ENCODE measurements at places on chromosomes 11 and 22.

- DNase-seq = no peak
These were observed 163.0 kb upstream of the SYT13 start for GRCh38 chr11:45449036-45449601.

DNA sequence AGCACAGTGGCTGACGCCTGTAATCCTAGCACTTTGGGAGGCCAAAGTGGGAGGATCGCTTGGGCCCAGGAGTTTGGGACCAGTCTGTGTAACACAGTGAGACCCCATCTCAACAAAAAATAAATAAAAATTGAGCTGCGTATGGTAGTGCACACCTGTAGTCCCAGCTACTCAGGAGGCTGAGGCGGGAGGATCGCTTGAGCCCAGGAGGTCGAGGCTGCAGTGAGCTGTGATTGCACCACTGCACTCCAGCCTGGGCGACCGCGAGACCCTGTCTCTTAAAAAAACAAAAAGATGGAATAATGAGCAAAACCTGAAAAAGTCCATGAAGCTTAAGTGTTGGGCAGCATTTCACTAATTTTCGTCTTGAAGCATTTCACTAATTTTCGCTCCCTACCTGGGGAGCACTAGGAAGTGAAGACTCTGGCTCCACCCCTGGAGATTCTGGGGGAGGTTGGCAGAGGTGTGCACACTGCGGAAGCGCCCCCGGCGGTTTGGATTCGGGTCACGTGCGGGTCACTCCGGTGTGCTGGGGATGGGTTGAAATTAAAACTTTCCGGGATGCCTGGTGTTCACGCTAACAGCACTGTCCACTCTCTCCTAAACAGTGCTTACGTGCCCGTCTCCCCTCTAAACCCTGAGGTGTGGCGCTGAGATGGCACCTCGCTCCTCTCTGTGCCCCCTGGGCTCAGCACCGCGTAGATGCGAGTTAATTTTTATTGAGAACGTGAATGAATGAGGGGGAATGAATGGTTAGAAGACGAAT is 906 bp upstream of the NAA40 start:
- DNase-seq = no peak

DNA sequence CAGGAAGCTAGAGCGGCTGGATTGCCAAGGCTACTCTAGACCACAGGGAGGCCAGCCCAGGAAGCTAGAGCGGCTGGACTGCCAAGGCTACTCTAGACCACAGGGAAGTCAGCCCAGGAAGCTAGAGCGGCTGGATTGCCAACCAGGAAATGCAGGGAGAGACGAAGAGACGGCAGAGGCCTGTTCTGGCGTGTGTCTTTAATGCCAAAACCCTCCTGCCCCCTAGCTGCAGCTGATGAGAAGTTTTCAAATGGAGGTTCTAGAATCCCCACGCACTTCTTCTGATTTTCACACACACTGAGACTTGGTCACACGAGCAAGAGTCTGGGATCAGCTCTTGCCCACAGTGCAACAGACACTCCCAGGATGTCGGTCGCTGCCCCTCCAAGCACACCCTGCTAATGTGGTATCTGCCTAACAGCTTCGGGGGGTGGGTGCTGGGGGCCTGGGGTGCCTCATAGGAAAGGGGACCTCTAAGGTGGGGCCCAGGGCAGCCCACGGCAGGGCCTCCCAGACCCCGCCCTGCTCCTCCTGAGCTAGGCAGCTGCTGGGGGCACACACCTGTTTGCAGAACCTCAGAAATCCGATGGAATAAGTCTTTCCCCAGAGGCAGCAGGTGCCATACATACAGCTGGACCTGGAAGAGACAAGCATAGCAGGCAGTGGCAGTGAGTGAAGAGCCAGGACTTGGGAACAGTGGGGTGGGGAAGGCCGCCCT is 28.5 kb downstream of the MAFF start:
- no peak for DNase-seq

GRCh38 chr11:78476066-78476465 is 58.4 kb upstream of the GAB2 start:
- DNase-seq = no peak

GRCh38 chr22:47094861-47095330 is 332.4 kb downstream of the TBC1D22A start:
- no peak for DNase-seq

GRCh38 chr11:62133328-62134065 is 9.7 kb downstream of the INCENP start:
- no peak for DNase-seq

DNA sequence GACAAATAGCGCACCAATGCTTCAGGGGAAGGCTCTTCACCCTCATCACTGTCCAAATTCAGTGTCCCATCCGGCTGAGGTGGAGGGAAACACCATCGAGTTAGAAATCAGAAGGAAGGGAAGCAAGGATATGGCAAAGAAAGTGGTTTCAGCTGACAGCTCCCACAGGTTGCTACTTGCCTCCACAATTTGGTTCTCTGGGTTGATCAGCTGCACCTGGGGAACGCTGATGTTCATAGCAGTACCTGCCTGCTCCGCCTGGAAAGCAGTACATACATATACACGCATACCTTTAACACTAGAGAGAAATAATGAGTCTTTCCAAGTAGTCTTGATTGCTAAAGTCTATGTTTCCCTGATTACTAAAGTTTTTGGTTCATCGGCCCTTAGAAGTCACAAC is 37.8 kb upstream of the APOA1 start:
- no peak for DNase-seq

- DNase-seq = no peak
These were observed 1.2 kb downstream of the P2RX3 start for GRCh38 chr11:57339328-57339727.

DNA sequence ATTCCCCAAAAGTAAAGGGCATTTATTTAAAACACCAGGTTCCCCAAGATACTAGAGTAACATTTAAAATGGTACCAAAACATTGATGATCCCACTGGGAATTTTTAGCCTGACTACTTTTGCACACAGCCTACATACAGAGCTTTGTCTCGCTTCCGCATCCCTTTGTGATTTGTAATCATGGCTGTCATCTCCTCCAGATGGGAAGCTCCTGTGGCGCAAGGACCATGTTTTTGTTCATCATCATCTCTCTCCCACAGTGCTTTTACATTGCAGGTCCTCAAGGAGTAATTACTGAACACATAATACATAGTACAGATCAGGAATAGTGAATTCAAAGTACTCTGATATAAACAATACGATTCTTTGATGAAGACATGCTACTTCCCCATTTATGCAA is 231.2 kb upstream of the MTNR1B start:
- no peak for DNase-seq

DNA sequence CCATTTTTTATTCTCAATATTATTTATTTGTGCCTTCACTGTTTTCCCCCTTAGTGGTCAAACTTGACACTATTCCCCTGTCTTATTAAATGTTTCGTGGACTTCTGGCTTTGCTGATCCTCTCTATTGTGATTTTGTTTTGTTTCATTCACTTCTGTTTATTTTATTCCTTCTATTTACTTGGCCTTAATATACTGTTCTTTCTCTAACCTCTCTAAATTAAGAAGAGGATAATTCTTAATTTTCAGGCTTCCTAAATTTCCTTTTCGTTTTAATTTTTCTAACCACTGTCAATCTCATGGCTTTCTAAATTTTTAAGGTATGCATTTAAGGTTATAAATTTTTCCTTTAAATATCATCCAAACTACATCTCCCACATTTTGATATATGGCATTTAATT is 83.0 kb upstream of the KCNQ1OT1 start:
- DNase-seq = no peak

DNA sequence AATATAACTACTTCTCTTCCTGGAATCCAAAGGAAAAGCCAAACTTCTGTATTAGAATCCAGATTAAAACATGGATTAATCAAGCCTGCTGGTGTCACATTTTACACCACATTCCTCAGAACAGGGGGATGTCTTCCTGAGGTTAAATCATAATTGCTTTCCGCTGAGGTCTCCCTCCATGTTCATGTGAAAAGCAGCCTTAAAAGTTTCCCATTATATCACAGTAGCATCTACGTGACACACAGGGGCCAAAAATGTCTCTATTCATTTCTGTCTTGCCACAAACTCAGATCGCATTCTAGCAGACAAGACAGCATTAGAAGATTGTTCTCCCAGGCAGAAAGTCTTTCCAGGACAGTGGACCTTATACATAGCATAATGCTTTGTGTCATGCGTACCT is 788.7 kb downstream of the OPCML start:
- DNase-seq = no peak

- DNase-seq = no peak
These were observed 91.6 kb upstream of the SLC22A12 start for GRCh38 chr11:64499261-64500004.

DNA sequence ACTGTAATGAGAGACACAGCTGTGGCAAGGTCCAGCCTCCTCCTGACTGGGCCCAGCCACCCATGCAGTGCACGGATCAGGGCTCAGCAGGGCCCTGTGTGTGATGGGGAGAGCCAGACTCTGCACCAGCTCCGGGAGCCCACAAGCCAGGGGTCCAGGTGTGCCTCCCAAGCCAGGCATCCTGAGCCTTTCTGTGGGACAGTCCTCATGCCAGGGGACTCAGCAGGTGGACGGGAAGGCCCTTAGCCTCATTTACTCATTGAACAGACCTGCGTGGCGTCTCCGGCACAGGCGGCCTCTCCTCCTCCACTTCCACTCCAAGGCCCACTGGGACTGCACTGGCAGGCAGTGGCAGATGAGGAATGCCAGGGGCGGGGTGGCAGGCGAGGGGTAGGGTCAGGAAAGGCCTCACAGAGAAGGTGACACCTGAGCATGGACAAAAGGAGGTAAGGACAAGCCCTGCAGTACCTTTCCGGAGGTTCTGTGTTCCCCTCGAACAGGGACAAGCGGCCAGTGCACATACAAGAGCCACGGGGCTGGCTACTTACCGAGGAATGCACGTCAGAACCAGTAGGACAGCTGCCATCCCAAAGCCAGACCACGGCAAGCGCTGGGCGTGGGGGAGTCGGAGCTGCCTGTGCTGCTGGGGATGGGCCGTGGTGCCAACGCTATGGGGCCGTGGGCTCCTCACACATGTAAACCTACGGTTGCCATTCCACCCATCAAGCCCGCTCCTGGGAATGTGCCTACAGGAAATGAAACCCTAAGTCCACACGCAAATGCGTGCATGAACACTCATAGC is 52.7 kb downstream of the IGF2 start:
- peak; percentile 26 for DNase-seq

DNA sequence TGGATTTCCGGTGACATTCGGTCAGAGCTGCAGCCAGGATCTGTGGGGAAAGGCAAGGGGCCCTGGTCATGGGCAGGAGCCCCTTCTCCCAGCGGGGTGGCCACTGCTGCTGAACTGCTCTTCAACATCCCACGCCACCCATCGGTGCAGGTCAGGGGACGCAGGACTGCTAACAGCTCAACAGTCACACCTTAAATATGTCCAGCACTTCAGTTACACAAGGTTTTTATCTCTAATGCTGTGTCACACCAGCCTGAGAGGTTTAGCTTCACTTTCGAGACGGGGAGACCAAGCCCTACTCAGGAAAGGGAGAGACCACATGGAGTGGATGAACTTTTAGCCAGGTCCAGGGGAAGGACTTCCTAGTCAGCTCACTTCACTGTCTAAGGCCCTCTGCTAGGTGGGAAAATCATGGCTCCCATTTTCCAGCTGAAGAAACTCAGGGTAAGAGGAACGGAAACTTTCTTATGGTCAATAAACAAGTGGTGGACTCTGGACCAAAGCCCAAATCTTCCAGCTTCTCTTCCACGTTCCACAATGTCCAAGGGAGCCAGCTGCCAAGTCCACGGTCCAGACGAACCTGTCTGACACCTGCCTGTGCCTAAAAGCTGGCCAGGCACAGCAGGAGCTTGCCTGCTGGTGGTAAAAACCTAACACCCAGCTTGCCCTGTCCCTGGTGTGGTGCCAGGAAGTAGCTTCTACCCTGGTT is 21.0 kb upstream of the CHADL start:
- no peak for DNase-seq

GRCh38 chr22:42937164-42937843 is 77.6 kb downstream of the PACSIN2 start:
- DNase-seq = no peak

- DNase-seq = no peak
These were observed 1120.5 kb upstream of the RAG2 start for GRCh38 chr11:37718431-37718999.

DNA sequence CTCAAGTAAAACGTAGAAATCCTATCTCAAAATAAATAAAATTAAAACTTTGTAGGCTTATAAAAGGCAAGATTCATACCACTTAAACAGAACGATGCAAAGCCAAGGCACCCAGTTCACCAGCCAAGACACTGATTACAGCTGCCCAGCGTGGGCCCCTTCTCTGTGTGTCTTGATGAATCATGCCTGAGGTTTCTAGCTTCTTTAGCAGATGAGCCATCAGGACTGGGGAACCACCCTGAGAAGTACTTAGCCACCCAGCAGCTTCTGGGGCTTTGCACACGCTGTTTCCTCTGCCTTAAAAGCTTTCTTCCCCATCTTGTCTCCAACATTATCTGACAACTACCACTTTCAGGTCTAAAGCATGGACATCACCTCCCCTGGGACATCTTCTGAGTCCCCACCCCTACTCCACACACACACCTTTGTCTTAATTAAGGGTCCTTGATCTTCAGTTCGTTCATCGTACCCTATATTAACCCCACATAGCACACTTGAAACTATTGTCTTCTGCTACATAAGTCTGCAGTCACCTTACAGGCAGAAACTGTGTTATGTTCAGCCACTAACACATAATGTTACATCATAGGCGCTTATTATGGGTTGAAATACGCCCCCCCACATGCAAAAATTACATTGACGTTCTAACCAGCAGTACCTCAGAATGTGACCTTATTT is 8.7 kb upstream of the LAYN start:
- DNase-seq = no peak

DNA sequence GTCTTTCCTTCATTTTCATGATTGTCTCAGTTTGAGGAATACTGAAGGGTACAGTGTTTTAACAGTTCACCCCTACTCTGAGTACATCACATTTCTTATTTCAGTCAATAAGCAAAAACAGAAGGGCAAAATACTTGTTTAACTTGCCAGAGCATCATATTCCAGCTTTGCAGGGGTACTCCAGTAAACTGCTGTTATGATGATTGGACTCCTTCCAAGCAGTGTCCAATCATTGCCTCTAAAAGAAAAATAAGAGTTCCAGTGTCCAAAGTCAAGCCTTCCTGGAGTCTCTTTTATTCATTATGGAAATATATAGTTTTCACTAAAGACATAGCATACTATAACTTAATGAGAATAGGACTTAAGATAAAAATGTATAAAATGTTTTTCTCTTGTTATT is 105.1 kb downstream of the FANCF start:
- no peak for DNase-seq

DNA sequence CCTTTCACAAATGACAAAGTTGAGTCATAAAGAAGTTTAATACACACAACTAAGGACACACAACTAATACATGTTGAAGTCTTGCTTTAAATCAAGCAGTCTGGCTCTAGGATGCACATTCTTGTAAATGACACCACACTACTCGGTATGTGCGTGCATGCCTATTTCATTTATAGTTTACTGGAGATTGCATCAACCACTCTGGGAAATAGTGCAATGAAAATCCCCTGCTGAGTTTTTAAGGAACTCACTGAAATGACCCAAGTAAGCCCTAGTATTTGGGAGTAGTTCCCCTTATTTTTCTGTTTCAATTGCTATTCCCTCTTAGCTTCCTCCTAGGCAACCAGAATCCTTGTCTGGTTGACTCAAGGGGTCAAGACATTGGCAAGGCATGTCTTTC is 160.2 kb upstream of the LARGE1 start:
- no peak for DNase-seq

- DNase-seq = no peak
These were observed 11.0 kb downstream of the HTR3A start for GRCh38 chr11:113985906-113986305.

Data from right forelimb (tissue), 1 donor.